Coronary artery (tissue), 2 donors: ENCODE measurements at places on chromosomes 2 and 18.

GRCh38 chr2:200040831-200041230, 85.4 kb downstream of the MAIP1 start:
- no peak for DNase-seq

- no peak for DNase-seq
These were observed 72.7 kb upstream of the MGAT5 start for GRCh38 chr2:134181219-134181618.

DNA sequence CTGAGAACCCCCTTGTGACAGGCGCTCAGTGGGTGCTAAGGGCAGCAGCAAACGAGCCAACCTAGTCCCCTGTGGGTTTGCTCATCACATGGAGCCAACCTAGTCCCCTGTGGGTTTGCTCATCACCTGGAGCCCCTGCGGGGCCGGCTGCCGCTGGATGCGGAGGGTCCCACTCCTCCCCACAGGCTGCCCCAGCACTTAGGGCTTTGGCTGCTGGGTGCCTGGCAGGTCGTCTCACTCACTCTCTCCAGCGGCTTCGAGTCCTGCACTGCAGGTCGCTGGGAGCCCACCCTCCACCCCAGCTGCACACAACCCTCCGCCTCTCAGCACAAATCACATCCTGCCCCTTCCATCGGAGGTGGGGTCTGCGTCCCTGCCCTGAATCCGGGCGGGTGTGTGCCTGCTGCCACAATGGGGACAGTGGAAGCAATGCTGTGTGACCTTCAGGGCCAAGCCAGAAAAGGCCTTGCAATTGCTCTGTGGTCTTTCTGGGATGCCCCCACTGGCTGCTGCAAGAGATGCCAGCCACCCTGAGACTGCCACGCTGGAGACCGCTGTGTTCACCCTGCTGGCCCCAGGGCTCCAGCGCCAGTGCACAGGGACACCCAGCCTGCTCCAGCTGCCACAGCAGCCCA, 248.1 kb upstream of the SALL3 start:
- DNase-seq: peak; percentile 66

- no peak for DNase-seq
These were observed 51.3 kb downstream of the RNF144A start for GRCh38 chr2:6968319-6969100.

DNA sequence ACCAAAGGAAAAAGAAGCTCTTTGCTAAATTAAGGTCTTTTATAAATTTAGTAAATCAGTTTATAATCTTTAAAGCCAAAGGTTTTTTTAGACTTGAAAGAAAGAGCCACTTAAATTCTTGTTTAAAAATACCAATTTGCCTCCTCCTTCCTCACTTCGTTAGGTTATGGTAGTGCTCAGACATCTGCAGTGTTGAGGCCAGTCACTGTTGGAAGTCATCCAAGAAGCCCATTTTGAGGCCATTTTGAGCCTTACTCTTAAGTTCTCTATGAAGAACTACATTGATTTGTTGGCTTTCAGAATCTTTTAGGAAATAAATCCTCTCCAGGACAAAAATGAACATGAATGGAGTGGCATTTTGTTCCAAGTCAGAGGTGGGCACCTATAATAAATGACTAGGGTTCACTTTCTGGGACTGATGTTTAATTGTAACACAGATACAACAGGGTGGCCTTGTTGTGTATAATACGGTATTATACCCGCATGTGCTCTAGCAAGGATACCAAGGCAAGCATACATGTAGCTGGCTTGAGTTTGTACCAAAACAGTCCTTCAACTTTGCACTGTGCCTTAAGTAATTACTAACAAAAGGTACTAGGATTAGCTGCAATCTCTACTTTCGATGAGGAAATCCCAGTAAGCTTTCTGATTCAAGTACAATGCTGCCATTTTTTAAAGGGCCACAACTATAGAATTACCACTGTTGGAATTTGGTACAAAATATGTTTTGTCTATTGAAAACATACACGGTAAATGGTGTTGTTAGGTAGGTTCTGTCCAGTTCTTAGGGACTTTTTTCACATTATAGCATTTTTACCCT, 22.8 kb downstream of the SLC66A3 start:
- DNase-seq: no peak

DNA sequence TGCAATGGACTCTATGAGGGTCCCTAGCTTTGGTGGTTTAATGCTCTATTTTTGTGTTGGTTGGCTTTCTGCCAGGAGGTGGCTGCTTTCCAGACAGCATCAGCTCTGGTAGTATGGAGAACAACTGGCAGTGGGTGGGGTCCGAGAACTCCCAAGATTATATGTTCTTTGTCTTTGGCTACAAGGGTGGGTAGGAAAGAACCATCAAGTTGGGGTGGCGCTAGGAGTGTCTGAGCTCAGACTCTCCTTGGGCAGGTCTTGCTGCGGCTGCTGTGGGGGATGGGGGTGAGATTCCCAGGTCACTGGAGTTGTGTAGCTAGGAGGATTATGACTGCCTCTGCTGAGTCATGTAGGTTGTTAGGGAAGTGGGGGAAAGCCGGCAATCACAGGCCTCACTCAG, 976.1 kb upstream of the GYPC start:
- DNase-seq: no peak

GRCh38 chr2:64260093-64260803, 116.0 kb upstream of the PELI1 start:
- DNase-seq: no peak

GRCh38 chr18:79515331-79515730, 119.6 kb downstream of the NFATC1 start:
- DNase-seq: peak; percentile 61

GRCh38 chr2:239819091-239819973, 205.8 kb downstream of the NDUFA10 start:
- peak; percentile 63 for DNase-seq

GRCh38 chr2:37906131-37906530, 19.0 kb upstream of the RMDN2 start:
- no peak for DNase-seq

DNA sequence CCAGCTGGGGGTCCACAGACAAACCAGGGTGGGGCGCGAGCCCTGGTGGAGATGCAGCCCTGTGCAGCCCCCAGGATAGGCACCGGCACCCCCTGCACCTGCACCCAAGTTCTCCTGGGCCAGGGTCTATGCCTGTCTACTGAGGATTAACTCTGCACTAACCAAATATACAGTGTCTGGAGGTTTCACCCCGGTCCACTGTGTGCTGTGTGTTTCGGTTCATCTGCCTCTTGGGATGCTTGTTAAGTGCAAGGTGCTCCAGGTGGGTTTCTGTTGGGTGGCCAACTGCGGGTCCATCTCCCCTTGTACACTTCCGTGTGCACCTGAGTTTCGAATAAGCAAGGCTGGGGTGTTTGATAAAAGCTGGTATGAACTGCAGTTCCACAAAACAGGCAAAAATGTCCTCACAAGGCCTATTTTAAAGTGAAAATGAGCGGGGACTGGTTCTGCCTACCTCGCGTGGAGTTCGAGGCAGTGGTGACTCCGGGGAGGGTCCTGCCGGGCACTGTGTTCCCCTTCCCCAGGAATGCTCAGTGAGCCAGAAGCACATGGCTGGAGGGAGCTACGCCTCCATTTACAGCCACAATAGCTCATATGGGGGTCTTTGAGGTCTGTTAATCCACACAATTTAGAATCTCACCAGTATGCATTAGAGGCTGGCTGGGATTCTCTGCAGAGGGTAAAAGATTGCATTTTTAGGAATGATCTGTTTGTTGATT, 70.7 kb downstream of the EDAR start:
- DNase-seq: peak; percentile 45

GRCh38 chr18:79728931-79729586, 49.5 kb downstream of the CTDP1 start:
- no peak for DNase-seq

DNA sequence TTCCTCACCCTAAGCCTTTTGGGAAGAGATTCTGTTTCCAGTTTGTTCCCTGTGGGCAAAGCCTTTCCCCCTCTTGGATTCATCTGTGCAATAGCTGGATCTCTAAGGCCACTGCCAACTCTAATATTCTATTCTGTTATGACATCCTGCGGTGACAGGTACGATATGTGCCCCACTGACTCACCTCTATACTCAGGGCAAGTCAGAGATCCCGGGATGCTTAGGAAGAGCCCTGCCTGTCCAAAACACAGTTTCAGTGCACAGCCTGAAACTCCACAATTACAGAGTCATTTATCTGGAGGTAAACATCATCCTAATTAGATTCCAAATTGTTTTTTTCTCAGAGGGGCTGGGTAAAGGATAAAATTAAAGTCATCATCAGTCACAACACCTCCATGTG, 190.2 kb downstream of the TFCP2L1 start:
- DNase-seq: no peak

DNA sequence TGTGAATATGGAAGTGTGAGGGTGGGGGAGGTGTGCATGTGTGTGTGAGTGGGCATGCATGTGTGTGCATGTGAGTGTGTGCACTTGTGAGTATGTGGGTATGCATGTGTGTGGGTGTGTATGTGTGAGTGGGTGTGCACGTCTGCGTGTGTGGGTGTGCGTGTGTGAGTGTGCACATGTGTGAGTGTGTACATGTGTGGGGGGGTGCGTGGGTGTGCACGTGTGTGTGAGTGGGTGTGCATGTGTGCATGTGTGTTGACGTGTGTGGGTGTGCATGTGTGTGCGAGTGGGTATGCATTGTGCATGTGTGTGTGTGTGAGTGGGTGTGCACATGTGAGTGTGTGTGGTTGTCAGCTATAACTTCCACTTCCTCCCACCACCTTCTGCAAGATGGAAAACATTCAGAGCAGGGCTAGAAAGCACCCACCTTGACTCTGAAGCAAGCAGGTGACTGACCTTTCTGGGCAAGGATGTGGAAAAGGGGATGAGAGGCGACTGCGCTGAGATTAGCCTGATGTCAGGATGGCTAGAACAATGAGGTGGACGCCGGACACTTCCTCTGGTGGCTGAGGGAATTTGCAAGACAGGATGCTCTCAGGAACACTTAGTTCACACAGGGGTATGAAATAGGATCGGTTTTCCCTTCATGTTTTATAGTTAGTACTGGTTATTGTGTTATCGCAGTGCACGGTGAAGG, 103.6 kb downstream of the ACKR3 start:
- DNase-seq: peak; percentile 59

DNA sequence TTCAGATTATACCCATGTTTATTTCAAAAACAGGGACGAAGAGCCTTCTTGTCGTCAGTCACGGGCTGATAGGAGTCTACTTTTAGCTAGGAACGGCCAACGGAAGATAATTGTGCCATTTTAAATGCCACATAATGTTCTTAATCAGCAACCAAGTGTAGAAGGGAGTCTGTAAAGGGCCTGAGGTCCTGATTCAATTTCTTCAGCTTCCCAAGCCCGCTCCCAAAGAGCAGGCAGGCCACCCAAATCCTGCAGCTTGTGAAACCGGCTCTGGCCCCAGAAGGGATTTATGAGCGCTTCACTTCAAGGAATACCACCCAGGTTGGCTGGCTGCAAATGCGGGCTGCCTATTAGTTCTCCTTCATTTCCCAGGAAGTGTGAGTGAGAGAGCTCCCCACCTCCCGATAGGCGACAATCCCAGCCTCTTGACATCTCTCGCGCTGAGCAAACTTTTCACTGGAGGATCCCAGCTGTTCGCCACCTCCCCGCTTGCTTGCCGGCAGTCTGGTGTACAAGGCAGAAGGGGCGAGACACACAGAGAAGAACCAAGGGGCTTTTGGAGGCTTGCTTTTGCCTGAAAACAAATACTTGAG, 272.9 kb downstream of the CDH20 start:
- DNase-seq: no peak

GRCh38 chr2:216575465-216575864, 57.8 kb upstream of the IGFBP2 start:
- DNase-seq: no peak

DNA sequence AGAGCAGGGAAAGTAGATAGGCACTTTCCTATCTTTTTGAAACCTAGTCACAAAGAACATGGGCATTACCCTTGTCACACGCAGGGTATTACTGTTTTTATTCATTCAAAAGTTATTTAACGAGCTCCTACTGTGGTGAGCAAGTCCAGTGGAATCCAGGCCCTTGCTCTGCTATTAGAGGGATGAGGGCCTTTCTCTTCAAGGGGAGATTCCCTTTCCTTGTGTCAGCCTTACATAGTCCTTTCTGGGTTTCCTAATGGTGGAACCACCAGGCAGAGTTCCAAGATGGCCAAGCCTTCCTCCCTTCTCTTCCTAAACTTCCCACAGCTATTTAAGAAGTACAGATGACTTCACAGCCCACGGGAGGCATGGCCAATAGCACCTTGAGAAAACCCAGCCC, 64.6 kb downstream of the SPTBN1 start:
- DNase-seq: no peak

DNA sequence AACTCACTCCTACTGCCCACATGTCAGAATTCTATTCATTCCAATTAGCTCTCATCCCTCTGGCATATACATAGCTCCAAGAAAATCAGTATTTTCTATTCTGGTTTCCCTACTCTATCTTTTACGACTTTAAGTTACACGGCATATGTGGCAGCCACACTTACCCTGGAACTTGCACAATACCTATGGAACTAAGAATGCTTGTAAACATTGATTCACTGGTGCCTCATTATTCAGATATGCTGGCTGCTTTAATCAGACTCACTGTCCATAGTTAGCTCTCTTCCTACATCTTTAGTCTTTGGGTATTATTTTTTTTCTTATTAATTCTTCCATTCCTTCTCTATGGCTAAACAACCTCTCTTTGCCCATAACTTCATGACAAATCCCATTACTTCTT, 1519.9 kb upstream of the ACVR2A start:
- no peak for DNase-seq

GRCh38 chr2:157785200-157785599, 90.9 kb downstream of the ACVR1 start:
- DNase-seq: no peak

DNA sequence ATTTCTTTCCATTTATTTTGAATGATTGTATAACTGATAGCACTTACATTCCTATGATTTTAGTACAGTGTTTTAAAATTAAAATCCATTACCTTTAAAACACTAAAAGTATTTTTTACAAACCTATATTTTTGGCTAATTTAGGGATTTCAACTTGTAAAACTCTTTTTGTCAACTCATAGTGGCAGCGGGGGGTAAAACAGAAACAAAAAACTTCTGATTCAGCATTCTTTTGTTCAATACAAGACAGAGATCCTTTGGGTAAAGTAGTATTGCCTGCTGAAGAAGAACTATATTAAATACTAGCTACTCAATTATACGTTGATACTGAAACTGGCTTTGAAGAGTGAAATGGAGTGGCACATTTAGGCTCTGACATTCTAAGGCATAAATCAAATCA, 437.4 kb upstream of the CDH19 start:
- DNase-seq: no peak

DNA sequence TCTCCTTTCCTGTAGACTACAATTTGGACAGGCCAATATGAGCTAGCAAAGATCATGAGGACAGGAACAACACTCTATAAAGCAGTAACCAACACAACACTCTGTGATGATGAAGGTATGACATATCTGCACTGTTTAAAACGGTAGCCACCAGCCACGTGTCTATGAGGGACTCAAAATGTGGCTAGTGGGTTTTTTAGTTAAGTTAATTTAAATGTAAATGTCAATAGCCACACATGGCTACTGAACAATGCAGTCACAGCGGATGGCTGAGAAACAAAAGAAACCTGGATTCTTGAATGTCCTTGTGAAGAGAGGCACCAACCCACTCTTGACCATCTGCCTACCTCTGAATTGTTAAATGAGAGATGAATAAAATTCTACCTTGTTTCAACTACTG, 33.9 kb downstream of the FANCL start:
- no peak for DNase-seq
